ENCODE measurements at places on chromosomes 12 and 14. TPM values are rescaled to one million over a fixed set of nuclear protein-coding genes. Genes with fewer than 3 reads are reported as not detected.

Gene IL31
- total RNA-seq = not detected

Gene SELPLG
- total RNA-seq = 6.1 TPM

Gene OR4K17
- not detected for total RNA-seq

Gene MYO1H
- not detected for total RNA-seq

All from B cell (primary cell).